AG10803 (cell line): ENCODE measurements at places on chromosomes 6 and 20.
A peak's percentile ranks its signal among the peaks of the same experiment; 100 is the strongest.

DNA sequence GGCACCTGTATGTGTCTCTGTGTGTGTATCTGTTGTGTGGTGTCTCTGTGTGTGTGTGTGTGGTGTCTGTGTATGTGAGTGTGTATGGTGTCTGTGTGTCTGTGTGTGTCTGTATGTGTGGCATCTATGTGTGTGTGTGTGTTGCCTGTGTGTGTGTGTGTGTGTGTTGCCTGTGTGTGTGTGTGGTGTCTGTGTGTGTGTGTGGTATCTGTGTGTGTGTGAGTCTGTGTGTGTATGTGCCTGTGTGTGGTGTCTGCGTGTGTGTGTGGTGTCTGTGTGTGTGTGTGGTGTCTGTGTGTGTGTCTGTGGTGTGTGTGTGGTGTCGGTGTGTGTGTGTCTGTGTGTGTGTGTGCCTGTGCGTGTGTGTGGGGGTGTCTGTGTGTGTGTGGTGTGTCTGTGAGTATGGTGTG lies 31.7 kb upstream of the VEGFA start:
- DNase-seq = no peak

GRCh38 chr20:2149507-2149906 lies 47.9 kb downstream of the STK35 start:
- no peak for DNase-seq

GRCh38 chr6:127191716-127192115 lies 73.2 kb downstream of the RSPO3 start:
- peak; percentile 78 for DNase-seq

GRCh38 chr20:57545927-57546662 lies 14.8 kb upstream of the PCK1 start:
- DNase-seq = no peak

GRCh38 chr20:60955706-60956105 lies 296.4 kb upstream of the CDH4 start:
- DNase-seq = no peak

DNA sequence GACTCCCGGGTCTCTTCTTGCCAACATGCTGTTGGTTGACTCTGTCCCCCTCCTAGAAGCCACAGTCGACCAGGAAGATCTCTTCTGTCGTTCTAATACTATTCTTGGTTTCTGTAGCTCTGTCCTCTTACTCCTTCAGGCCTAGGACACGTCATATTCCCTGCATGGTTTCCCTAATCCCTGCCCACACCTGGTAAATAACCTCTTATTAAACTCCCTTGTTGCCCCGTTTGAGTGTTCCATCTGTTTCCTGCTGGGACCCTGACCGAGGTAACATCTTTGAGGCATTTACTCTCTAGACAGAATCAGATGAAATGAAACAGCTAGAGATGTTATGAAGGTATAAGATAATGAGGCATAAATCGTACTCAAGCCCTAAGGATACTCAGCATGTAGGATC lies 68.1 kb downstream of the PLCB4 start:
- DNase-seq = no peak

DNA sequence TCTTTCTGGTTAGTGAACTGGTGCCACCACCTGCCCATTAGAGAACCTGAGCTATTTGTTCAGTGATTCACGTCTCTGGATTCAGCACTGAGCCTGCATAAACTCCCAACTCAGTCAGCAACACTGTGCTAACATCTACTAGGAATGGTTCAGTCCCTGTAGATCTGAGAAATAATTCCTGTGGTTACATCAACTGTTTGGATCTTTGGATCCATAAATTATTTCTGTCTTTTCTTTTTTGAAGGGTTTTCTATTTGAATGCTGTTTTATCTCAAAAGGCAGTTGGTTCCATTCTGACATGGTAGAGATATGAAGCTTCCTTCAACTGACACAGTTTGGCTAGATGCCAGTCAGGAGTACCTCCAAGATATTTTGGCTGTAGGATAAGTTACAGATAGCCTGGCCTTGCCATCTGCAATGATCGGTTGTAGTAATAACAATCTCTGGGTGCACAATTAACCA lies 125.9 kb downstream of the TRMT11 start:
- peak; percentile 34 for DNase-seq

DNA sequence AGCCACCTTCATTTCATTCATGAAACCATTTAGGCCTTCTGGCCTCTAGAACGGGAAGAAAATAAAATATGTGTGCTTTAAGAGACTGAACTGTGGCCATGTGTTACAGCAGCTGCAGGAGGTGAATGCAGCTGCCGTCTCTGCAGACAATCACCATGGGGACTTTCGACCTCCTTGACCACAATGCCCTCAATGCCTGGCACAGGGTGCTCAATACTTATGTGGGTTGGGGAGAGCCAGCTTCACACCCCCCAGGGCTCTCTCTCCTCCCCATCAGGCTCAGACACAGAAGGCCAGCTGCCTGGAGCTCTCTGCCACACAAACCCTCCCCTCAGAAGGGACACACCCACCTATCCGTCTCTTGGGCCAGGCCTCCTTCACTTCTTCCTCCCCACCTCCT lies 43.5 kb downstream of the ANKRD60 start:
- DNase-seq = no peak
